Activated T-helper 17 cell treated with anti-CD3 and anti-CD28 coated beads, Interleukin-2, amount 50 U/mL, for 72 hours (primary cell): ENCODE measurements at places on chromosomes 13 and 19. TPM values are rescaled to one million over a fixed set of nuclear protein-coding genes. Genes with fewer than 3 reads are reported as not detected.

GRCh38 chr13:50224534-50224933 lies 209.3 kb downstream of the KCNRG start:
- peak; percentile 64 for ATAC-seq

DNA sequence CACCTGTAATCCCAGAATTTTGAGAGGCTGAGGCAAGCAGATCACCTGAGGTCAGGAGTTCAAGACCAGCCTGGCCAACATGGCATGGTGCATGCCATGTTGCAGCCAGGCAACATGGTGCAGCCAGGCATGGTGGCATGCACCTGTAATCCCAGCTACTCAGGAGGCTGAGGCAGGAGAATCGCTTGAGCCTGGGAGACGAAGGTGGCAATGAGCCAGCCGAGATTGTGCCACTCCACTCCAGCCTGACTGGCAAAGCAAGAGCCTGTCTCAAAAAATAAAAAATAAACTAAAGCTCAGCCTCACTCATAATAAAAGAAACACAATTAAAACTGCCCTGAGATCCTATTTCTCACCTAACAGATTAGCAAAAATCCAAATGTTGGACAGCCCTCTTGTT lies 49.7 kb upstream of the MAP3K10 start:
- ATAC-seq = no peak

GRCh38 chr13:29975283-29975682 lies 124.9 kb upstream of the UBL3 start:
- ATAC-seq = no peak

GRCh38 chr19:52296400-52296772 lies 583 bp upstream of the ZNF480 start:
- ATAC-seq = no peak

Gene ZNF91
- 23.7 TPM for total RNA-seq

Gene KLC3
- total RNA-seq = 0.24 TPM
